ENCODE measurements at places on chromosomes 4 and X.

DNA sequence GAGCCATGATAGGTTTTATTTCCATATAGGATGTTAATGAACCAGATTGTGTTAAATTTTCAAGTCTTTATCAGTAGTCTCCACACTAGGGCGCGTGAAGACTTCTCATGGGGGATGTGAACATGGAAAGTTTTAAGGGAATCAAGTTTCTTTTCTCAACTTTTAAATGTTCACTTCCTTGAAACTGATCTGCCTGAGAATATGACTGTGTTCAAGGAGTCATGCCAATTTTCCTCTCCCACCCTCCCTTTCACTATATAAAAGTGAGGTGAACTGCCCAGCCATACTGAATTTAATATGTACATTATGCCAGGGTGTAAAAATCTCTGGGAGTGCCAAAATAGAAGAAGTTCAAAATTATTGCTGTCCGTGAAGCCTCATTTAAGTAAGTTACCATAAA is 30.4 kb upstream of the HPGDS start:
- no peak for DNase-seq

- no peak for DNase-seq
Measured at GRCh38 chr4:99617374-99617773, 40.3 kb downstream of the C4orf54 start.

DNA sequence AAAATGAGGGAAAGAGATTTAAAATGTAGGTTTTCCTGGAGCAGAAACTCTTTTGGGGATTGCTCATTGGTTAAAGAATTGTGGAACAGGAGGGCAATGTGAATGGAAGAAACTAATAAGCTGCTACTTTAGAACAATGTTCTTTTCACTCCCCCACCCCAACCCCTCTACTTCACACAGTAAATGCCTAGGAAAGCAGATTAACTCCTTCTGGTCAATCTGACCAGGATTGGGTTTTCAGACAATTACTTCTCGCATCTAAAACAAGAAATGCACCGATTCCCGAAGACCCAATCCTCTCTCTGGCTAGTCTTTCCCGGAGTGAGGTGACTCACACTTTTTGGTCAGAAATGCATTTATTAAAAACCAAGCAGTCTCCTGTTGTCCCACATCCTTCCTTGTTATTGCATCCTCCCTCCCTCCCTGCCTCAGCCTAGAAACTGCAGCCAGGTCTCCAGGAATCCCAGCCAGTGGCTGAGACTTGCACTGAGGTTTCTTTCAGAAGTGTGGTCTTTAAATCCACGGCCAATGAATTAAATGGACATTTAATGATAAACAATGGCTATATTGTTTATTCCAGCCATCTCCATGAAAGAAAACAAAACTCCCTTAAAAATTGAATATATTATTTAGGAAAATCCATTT is 21.4 kb downstream of the MFAP3L start:
- no peak for DNase-seq

- peak; percentile 91 for DNase-seq
Measured at GRCh38 chr4:88591787-88592599, at the start of gene HERC3. TSS of gene HERC3 (plus strand) at chr4:88592480. CDS start at chr4:88605824, 13,344 bp downstream.

DNA sequence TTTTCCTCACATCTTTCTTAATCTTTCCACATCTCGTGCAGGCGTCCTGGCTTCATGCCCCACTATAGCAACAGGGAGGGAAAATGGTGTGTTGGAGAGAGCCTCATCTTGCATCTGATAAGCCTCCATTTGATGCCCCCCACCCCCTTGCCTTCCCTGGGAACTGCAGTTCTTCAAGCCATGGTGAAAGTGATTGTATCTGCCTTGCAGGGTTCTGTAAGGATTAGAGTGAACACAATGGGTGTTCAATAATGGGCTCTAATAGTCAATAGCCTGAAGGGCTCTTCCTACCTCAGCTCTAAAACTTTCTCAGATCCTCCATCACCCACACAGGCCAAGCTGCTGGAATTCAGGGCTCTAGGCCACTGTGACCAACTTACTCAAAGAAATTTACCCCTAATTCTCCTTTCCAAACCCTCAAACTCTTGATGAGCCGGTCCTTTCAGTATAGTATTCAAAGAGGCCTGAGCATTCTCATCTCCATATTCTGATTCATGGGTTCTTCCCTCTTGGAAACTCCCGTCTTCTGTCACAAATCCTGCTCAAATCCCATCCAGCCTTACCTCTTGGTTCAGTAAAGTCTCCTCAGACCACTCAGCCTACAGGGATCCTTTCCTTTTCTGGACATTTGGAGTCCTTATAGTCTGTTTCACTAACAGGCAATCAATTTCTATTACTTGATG is 128.3 kb upstream of the TRIM2 start:
- no peak for DNase-seq
